Fibroblast of upper back skin (primary cell): ENCODE measurements at places on chromosomes 1 and 21.

DNA sequence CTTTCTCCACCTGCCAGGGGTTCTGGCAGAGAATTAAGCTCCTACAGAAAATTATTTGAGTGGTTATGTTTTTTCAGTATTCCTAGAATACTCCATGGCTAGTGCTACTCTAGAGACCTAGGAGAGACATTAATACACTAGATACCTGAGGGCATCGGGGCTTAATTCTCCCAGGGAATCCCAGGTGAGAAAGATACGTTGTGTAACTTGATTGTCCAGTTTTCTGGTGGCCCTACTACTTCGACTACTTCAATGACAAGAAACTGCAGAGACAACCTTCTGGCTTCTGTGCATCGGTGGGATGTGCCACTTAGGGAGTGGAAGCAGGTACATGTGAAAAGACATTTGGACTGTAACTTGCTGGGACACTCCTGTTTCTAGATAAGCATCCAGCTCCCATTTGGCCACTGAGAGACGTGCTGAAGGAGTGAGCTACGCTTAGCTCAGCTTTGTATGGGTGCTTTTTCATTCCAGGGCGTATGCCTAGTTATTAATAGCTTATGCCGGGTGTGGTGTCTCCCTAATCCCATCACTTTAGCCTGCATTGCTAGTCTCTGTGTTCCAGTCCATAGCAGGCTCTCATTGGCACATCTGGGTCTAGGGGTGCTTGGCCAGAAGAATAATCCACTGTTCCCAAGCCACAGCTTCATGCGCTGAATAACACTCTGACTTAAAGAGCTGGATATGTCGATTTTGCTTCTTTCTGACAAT is 300.7 kb downstream of the SIPA1L2 start:
- DNase-seq, result no peak

GRCh38 chr1:227094249-227094966 is 154.3 kb downstream of the COQ8A start:
- DNase-seq, result no peak

DNA sequence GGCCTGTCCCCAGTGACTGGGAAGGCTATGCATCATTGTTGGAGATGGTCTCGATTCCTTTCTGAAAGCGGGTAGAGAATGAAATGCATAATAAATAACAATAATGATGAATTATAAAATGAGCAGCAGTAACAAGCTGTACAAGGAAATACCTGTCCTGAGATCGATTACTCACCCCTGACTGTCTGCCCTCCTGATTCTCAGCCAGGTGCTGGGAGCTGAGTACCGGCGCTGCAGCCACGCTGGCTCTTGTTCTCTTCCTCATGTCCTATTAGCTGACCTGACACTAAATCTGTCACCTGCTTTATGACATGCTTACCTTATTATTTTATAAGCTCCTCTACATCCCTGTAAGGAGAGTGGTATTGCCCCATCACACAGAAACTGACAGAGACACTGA is 3.4 kb downstream of the AGPAT3 start:
- no peak for DNase-seq

- no peak for DNase-seq
Observed at GRCh38 chr1:168343566-168343965, 62.9 kb downstream of the TBX19 start.

DNA sequence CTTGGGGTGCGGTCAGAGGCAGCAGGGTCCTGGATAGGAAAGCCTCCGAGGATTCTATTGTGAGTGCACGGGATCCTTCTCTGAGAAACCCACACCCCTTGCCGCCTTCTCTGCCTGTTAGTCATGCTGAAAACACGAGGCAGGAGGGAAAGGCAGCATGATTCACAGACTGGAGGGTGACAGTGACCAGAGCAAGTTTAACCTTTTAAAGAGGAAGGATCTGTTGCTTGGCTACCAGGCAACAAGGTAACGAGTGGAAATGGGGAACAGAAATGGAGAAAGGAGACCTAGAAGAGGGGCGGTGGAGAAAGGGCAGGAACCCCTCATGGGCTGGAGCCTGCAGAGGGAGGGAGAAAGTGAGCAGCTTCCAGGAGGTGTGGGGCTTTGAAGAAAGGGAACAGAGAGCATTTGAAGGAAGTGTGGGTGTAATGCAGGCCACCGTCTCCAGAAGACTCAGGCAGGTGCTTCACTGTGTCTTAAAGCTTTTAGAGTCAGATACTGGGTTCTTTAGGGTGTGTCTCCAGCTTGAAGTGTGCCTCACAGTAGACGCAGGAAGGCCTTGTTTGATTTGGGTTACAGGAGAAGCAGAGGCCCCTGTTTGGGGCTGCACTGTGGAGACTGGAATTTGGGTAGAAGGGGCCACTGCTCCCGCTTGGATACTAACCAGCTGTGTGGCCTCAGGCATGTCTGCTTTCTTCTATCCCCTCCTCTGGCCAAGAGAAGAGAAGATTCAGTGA is 19.1 kb downstream of the OPTC start:
- peak; percentile 95 for DNase-seq

DNA sequence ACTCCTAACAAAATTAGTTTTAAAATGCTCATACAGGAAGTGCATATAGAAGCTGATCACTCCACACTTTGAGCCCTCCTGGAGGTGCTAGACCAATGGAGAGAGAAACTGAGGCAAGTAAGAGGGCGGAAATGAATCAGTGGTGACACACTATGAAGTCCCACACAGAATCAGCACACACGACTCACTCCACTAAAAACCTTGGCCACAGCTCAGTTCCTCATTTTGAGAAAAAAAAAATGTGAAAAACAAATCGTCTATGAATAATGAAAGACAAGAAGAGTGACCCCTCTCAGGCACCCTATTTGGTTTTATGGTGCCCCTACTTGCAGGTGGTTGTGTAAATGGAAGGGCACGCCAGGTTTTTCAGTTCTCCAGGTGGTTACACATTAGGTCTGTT is 675.1 kb upstream of the BRINP3 start:
- DNase-seq, result no peak

DNA sequence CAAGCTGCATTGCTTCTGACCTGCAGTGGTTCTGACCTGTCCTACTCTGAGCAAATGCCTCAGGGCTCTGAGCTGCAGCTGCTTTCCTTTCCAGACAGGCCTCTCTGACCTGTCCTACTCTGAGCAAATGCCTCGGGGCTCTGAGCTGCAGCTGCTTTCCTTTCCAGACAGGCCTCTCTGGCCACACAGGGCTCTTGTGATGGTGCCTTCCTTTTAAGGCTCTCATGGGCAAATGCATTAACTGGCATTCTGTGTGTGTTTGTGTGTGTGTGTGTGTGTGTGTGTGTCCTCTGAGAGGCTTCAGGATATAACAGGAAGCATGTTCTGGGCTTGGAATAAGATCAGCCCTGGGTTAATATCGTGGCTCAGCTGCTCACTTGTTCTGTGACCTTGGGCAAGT is 131.3 kb downstream of the NTPCR start:
- DNase-seq, result peak; percentile 14

DNA sequence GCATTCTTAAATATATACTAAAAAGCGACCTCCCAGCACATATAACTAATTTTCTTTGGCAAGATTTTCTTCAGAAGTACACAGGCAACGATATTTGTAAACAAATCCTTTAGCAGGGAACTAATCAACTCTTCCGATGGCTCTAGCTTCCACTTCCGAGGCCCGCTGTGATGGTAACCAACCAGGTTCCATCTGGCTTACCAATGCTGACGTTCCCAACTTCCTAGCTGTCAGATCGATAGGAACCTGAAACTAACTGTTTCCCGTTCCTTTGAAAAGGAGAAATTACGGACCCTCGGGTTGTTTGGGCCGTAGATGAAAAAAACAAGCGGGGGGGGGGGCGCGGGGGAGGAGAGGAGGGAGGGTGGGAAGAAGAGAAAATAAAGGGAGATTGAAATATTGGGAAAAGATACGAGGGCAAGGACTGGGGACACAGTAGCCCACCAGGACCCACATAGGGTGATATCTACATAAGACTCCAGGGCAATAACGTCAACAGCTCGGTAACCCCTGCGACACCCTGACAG is 513 bp downstream of the GTF2B start:
- DNase-seq, result peak; percentile 28

- no peak for DNase-seq
Observed at GRCh38 chr1:4530166-4530785, 124.1 kb upstream of the AJAP1 start.

DNA sequence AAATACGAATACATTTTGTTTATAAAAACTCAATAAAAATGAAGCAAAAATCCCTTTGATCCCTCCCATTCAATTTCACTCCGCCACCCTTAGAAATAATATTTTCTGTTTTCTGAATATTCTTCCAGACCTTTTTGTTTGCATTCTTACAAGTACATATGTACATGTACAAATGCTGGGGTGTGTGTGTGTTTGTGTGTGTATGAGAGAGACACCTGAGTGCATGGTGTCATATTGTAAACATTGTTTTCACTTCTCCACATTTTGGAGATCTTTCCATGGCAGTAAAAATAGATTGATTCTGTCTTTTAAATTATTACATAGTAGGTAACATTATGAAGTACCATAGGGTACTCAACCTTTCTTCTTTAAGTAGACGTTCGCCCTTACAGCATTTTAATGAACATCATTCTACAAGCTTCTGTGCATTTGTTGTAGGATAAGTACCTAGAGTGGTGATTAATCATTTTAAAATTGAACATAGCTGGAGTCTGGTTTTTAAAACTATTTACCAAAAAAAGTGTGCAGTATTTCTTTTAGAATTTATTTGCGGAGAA is 1.3 kb upstream of the MPC2 start:
- no peak for DNase-seq

- DNase-seq, result no peak
Observed at GRCh38 chr1:164880644-164881043, 321.7 kb downstream of the PBX1 start.

GRCh38 chr1:116931016-116931918 is 21.6 kb downstream of the PTGFRN start:
- DNase-seq, result no peak

- DNase-seq, result no peak
Observed at GRCh38 chr1:4796161-4797015, 142.0 kb downstream of the AJAP1 start.

DNA sequence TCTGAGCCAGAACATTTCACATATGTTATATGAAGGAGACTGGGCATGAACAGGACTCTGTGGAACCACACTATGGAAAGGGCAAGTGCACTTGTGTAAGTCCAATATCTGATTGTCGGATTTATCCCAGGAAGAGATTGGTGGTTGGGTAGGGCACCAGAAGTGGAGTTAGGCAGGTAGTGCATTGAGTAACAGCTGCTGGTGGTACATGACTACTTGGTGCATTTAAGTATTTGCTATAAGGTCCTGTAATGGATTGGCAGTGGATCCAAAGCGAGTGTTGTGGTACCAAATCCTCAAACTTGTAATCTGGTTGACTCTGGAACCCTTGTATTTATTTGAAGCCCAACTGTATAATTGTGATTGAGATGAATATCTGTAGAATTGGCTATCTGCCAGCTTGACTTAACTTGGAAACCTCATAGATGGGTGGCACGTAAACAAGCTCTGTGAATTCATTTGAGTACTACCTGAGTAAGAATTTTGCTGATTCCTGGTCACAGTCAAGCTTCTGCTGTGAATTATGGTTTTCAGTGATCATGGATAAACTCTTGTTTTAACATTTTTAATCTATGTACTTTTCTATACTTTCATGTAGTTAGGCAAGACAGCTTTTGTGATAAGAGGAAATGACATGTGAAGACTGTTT is 21.1 kb downstream of the UBAP2L start:
- no peak for DNase-seq

- DNase-seq, result no peak
Observed at GRCh38 chr1:90719330-90720144, 2.4 kb upstream of the BARHL2 start.

- no peak for DNase-seq
Observed at GRCh38 chr1:101993710-101994109, 3.0 kb downstream of the OLFM3 start.

DNA sequence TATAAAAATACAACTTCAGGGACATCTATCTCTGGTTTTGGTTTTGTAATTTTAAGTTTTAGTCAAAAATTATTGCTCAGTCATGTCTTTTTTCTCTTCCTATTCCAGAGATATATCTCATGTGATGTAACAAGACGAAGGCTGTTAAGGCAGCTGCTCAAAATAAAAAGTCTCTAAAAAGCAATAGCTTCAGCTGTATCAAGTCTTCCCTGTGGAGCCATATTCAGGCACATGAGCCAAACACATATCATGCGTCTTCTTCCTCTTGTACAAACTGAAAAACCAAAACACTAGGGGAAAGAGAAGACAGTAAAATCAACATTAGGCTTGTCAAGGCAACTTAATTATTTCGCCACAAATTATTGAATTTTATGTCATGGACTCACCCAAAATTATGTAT is 240.7 kb downstream of the NRIP1 start:
- DNase-seq, result no peak

DNA sequence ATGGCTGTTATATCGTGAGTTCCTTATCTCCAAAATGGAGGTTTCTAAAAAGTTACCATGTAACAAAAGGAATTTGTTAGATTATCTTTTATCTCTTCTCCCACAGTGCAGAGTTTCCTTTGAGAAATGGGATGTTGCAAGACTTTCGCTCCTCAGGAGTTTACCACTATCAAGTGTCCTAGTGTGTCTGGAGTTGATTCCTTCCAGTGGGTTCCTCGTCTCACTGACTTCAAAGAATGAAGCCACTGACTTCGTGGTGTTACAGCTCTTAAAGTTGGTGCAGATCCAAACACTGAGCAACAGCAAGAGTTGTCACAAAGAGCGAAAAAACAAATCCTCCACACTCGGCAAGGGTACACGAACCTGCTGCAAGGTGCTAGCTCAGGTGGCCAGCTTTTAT is 37.0 kb downstream of the SPAG17 start:
- peak; percentile 23 for DNase-seq

- no peak for DNase-seq
Observed at GRCh38 chr1:56533621-56534020, 45.7 kb downstream of the PLPP3 start.

GRCh38 chr1:6783221-6783620 is 2.0 kb upstream of the CAMTA1 start:
- DNase-seq, result no peak

DNA sequence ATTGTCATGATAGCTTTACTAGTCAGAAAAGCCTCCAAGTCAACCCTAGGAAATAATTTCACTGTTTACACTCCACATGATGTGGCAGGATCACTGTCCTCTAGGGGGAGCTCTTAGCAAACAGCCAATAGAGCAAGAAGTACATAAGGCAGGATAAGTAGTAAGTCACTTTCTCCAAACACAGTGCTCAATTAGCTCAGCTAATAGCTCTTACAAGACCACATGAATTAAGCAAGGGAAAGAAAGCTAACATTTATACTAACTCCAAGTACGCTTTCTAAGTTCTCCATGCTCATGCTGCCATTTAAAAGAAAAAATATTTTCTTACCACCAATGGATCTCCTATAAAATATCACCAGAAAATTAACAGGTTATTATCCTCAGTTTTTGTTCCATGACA is 66.9 kb upstream of the LRIF1 start:
- peak; percentile 35 for DNase-seq
